Foreskin fibroblast (primary cell): ENCODE measurements at places on chromosomes 3 and 15.

DNA sequence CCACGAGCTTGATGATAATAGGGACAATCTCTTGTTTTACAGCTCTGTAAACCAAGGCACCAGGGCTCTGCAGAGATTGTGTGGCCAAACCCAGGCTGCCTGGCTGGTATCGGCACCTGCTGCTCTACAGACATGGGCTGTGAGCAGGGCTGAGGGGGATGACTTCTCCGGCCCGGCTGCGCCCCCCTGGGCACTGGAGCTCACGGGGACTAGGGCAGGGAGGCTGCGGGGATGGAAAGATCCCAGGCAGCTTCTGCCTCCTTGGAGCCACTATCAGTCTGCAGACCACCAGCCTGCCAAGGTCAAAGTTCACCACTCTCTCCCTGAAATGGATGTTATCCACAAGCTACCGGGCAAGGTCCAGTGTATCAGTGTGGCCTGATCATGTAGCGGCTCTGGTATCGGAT, 22.0 kb upstream of the PIGZ start:
- no peak for DNase-seq

DNA sequence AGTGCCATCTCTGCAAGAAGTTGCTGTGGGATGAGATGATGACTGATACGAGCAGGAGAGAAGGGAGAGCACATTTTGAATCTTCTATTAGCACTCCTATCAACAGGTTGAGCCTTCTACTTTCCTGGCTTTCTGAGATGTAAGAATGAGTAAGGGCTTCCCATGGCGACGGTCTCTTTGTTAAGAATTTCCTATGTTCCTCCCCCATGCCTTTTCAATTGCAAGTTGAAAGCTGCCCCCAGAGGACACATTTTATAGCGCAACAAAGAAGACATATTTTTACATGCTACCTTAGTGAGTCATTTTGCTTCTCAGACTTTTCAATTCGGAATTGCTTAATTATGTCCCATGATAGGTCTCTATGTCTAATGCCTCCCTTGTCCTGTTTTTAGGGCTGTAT, 71.3 kb upstream of the LRTM1 start:
- peak; percentile 72 for DNase-seq

- DNase-seq: no peak
Observed at GRCh38 chr3:100271522-100271921, 10.7 kb downstream of the TBC1D23 start.

GRCh38 chr3:77800893-77801292, 761.0 kb downstream of the ROBO2 start:
- DNase-seq: no peak

DNA sequence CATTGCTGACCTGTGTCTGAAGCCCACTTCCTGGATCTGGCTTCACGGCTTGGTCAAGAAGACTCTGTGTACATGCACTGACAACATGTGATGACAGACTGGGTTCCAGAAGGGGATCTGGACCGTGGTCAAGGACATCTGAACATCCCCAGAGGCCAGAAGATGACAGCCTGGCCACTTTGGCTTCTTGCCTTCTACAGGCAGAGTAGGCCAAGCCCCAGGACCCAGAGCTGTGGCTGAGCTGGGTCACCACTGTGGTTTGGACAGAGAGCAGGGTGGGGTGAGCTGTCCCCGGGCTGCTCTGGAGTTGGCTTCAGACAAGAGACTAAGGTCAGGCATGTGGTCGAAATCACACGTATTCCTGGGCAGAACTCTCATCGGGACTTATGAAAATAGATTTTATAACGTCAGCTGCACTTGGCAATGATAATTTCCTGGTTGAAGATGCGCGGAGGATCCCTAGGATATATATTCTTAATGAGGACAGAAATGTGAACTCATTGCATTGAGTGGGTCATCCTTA, 114.1 kb upstream of the FRMD4B start:
- DNase-seq: peak; percentile 6

GRCh38 chr3:36647423-36647853, 116.9 kb downstream of the DCLK3 start:
- DNase-seq: no peak

DNA sequence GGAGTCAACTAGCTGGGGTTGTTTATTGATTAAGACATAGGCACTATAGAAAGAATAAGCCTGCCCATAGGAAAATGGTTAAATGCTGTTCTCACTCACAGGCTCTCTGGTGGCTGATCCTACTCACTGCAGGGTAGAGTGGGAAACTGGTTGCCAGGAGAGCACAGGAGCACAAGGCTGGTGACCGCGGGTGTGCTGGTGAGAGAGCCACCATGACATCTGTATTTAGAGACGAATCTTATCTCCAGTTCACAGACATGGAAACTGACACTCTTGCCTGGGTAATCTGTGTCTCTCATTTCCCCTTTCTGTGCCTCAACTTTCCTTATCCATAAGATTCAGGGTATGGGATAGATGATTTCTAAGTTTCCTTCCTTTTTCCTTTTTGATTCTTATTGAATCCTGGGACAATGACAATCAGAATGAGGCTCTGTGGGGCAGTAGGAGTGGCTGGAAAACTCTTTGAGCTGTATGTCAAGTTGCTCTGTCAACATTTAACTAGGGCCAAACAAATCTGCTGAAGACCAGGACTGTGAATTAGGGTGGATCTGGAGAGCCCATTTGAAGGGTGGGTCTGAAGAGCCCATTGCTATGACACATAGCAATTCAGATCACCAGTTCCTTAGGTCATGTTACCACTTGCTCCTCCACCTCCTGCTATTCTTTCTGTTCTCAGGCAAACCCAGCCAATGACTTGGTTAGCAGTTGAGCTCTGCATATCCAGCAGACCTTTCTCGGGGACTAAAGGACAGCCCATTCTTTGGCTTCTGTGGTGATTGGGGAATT, 286.1 kb upstream of the TBL1XR1 start:
- DNase-seq: no peak

GRCh38 chr3:51389423-51390183, 1.5 kb upstream of the RBM15B start:
- DNase-seq: no peak

DNA sequence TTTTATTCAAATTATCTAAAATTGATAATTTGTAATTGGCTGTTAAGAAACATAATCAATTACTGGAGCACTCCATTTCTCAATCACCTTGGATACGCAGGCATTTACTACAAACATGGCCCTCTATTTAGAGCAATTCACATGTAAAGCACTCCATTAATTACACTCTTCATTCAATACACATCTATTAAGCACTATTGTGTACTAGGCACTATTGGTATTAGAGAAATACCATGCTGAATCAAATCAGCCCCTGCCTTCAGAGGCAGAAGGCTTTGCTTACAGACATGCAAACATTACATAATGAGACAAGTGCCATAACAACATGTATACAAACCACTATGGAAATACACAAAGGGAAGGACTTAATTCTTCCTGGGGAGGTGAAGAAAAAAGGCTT, 69.1 kb downstream of the PEAK1 start:
- no peak for DNase-seq

GRCh38 chr3:53650928-53651661, 156.7 kb downstream of the CACNA1D start:
- DNase-seq: no peak

GRCh38 chr3:52881871-52882270, 15.5 kb downstream of the STIMATE start:
- peak; percentile 20 for DNase-seq

DNA sequence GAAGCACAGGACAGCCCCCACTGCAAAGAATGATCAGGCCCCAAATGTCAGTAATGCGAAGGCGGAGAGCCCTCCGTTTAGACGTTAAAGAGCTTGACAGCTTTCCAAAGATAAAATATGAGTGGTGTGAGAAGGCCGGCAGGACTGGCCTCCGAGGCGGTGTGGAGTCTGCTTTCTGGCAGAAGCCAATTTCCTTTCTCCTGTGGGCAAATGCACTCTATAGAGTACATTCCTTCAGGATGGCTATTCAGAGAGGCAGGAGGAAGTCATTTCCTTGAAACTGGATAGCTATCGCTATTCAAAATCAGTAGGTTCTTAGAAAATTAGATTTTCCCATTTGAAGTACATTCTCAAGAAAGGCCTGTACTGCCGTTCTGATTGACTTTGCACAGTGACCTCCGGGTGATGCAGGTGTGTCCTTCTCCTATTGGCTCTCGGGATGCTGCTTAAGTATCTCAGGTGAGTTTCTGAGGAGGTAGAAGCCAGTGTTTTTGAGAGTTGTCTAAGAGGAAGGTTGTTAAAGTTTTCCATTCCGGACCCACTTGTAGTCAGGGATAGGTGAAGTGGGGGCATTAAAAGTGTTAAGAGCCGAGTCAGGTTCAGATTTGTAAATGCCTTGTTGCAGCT, 72.8 kb upstream of the MYZAP start:
- no peak for DNase-seq

GRCh38 chr3:43793648-43794372, 103.1 kb downstream of the ABHD5 start:
- DNase-seq: no peak

DNA sequence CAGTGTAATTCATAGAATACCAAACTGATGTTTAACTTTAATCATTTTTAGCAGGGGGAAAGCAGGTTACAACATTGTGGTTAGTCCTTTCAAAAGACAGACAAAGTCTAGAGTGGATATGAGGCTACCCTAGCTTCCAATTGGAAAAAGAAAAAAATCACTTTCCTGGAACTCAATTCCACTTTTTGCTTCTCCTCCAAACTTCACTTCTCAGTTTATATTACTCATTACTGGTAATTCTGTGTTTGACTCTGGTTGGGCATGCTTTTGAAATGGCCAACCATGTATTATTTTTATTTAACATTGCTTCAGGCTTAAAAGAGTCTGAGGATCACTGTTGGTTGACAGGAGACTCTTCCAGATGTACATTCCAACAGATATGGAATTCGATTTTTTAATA, 84.8 kb downstream of the RAP2B start:
- DNase-seq: peak; percentile 35

GRCh38 chr3:161070252-161070930, 34.8 kb downstream of the B3GALNT1 start:
- DNase-seq: no peak

DNA sequence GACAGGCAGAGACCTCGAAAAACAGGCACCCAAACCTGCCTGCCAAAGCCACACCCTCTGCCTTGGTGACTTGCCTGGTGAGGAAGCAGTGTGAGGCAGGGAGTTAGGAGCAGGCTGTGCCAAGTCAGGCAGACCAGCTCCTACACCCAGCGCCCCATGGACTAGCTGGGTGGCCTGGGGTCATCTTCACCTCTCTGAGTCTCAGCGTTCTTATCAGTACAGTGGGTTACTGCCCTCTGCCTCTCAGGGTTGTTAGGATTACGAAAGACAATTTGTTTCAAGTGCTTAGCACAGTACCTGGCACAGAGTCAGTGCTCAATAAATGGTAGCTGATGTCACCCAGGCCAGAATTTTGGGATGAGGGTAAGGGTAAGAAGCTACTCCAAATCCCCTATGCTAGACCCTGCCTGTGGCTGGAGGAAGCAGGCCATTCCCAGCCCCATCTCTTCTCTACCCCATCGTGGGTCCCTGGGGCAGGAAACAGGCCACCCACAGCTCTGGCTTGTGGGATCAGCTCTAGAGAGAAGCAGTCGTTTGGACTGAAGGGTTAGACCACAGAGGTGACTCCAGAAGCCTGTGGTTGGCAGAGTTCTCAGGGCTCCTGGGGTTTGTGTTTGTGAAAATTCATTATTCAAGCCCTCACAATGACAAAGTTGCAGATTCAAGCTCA, 10.1 kb downstream of the SLC51B start:
- no peak for DNase-seq

DNA sequence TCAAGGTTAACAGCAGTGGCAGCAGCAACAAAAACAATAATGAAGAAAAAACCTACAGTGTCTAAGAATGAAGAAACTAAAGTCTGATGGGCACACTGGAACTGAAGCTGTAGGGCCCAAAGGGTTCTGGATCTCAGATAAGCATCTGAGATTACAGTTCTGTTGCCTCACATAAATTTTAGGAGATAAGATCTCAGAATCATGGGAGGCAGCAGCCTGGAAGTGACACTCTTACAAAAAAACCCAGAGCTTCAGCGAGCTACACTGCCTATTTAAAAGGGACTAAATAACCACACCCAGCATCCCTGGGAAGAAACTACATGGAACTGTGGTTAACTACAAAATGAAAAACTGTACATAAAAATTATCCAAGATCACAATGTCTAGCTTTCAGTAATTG, 61.2 kb downstream of the PLD1 start:
- no peak for DNase-seq

- peak; percentile 26 for DNase-seq
Observed at GRCh38 chr15:80455051-80455648, 51.0 kb downstream of the ARNT2 start.

DNA sequence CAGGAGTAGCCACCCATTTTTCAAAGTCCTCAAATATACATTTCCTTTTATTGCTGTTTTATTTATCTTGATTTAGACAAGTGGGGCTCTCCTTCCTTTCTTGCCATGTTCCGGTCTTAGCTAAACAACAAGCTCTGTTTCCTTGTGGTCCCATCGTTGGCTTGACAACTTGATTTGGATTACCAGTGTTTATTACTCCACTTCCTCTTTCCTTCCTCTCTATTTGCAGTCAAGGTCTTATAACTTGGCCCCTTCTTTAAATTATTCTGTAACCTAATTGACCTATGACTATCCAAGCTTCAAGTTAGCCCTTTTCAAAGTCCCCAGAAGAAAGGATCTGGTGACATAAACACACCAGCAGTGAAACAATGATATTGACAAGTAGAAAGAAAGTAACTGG, 130.6 kb upstream of the STT3B start:
- no peak for DNase-seq

DNA sequence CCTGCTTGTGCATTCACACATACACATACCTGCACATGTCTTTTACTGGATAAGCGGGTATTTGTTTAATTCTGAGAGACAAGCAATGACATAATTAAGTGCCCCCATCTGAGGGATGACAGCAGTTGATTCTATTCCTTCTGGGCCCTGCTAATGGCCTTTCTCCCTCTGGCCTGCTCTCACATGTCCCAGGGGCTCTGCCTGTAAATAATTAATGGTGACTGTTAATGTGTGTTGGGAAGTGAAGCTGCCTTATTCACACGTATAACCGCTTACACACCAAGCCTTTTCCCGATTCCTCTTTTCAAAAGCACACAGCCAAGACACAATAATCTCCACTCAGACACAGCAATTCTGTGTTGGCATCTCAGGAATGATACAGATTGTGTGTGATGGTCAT, 47.8 kb downstream of the LRRK1 start:
- no peak for DNase-seq

- DNase-seq: no peak
Observed at GRCh38 chr15:79451361-79451999, 19.3 kb downstream of the MINAR1 start.

DNA sequence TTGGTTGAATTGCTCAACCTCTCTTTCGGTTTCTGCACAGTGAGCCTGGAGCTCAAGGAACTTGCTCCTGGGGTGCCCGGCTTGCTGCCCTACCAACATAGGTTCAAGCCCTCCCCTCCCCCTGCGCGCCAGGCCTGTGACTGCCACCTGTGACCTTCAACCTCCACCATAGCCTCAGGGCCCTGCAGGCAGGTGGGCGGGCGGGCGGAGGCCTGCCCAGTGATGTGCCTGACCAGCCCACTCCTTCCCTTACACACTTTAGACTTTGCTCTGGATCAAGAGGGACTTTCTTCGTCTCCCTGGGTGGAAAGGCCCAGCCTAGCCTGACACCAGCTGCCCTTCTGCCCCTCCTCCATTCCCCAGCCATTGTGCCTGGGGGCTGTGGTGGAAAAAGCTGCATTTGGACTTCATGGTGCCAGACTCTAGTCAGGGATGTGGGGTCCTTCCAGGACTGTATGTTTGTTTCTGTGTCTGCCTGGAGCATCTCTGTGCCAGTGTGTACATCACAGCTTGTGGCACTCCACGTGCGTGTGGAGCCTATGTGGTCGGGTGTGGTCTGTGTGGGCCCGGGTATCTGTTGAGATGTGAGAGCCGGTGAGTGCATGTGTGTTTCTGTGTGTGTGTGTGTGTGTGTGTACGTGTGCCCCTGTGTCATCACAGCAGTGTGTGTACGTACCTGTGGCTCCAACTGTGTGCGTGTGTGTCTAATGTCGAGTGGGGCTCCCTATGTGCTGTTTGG, 9.5 kb downstream of the PRKCD start:
- no peak for DNase-seq
